Fibroblast of mammary gland (primary cell): ENCODE measurements at places on chromosomes 5 and 9.

GRCh38 chr9:68507130-68507805, 33.4 kb downstream of the TMEM252 start:
- peak; percentile 40 for DNase-seq

DNA sequence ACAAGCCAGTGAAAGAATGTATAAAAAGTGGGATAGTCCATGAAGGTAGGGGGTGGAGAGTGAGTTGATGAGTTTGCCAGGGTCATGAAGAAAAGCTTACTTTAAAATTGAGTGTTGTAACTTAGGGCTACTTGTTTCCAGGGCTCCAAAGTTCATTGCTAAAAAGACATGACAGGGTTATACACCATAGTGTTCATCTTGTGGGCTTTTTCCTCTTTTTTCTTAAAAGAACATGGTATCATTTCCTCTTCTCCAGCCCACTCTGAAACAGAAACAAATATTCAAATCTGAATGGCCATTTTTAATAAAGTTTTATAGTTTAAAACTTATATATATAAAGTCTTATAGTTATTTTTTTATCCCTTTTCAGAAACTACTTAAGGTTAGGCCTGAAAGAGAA, 115.7 kb upstream of the SMC2 start:
- DNase-seq: no peak

GRCh38 chr5:118956727-118957126, 31.6 kb downstream of the DTWD2 start:
- DNase-seq: peak; percentile 32

DNA sequence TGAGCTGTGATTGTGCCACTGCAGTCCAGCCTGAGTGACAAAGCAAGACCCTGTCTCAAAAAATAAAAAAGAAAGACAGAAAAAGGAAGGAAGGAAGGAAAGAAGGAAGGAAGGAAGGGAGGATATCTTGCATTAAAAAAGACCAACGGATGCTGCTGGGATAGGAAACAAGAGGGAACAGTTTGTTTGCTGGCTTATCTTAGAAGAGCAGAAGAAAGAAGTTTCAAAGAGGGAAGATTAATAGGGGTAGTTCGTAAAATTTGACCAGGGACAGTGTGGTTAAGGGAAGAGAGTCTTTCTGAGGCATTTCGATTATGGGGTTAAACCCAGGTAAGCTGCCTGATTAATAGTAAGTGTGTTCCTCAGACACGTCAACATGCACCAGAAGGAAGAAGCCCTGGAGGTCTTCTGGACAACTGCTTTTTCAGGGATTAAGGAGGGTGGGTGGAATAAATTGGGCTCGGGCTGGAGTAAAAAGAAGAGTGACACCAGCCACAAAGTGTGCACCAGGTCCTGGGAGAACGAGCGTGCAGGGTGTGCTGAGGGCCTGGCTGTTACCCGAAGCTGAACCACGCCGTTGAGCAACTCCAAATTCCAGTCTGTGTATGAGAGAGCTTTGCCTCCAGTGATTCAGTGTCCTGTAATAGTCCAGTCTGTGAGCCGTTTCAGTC, 24.8 kb downstream of the FYB1 start:
- DNase-seq: peak; percentile 73
